ENCODE measurements at places on chromosomes 4 and X. TPM values are rescaled to one million over a fixed set of nuclear protein-coding genes. Genes with fewer than 3 reads are reported as not detected.

DNA sequence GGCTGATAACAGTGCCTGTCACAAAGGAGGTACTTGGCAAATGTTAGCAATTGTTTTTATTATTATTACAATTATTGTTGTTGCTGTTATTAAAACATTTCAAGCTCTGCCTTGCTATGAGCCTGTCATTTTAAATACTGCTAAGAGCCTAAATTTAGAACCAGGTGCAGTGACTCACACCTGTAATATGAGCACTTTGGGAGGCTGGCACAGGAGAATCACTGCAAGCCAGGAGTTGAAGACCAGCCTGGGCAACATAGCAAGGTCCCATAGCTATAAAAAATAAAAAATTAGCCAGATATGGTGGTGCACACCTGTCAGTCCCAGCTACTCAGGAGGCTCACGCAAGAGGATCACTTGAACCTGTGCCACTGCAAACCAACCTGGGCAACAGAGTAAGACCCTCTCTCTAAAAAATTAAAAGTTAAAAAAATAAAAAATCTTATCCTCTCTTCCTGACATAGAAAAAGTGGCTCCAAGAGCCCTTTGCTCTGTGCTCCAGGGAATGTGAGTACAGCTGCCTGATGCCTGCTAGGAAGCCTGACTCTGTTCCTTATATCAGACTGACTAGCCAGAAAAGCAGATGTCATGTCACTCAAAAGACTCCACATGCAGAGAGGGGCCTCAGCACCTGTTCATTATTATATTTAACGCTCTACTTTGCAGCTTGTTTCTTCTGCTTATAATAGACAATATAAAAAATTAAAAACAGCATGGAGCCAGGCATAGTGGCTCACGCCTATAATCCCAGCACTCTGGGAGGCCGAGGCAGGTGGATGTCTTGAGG lies 234.0 kb downstream of the OPHN1 start:
- H3K4me3 ChIP-seq = no peak overlapping the region
- H3K36me3 ChIP-seq = no peaks in the 10 kb centered on the region
- H3K27ac ChIP-seq = no peak overlapping the region
- no peaks in the 10 kb centered on the region for H3K4me1 ChIP-seq

- H3K27ac ChIP-seq = no peak overlapping the region
- no peaks in the 10 kb centered on the region for H3K27me3 ChIP-seq
- DNase-seq = no peak
- H3K4me3 ChIP-seq = no peak overlapping the region
- no peaks in the 10 kb centered on the region for H3K36me3 ChIP-seq
- no peaks in the 10 kb centered on the region for H3K4me1 ChIP-seq
Observed at GRCh38 chrX:129092242-129092641, 431.0 kb downstream of the SMARCA1 start.

DNA sequence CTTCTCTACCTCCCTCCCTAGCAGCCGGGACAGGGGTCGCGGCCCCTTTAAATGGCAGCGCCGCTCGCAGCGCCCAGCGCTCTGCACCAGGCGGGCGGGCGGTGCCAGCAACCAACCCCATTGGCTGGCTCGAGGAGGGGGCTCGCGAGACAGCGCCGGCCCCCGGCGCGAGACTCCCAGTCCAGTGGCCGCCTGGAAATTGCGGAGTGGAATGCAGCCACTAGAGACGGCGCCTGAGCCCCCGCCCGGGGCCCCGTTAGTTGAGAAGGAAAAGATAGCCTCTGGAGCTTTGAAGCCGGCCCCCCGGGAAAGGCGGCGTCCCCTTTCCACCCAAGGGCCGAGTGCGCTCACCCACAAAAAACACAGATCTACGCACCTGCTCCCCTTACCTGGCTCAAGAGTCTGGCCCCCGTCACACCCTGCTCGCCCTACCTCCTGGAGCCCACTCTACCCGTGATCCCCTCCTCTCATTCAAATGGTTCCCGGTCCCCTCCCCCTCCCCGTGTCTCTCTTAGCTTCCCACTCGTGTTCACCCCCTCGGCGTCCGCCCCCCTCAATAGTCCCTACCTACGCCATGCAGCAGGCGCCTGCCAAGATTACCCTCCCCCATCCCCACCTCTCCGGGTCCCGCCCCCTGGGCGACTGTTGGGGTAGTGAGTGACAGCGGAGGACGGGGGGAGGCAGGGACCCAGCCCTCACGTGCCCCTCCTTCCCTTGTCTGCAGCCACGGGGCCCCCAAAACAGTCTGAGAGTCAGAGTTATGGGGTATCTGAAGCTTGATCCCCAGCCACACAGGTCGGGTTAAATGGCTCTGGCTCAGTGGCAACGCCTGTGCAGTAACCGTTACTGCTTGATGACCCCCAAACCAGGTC lies at the start of gene ZMYM3:
ZMYM3 (minus strand) TSS at position 49 of the 872 bp plus-strand sequence. CDS start 885 bp downstream, outside the sequence.
- H3K27ac ChIP-seq = peak within 1 kb of the TSS; percentile 77
- no peaks in the 10 kb centered on the region for H3K27me3 ChIP-seq
- peak; percentile 41 for DNase-seq
- peaks cover 7% of the 10 kb centered on the region for H3K4me1 ChIP-seq
- H3K4me3 ChIP-seq = peak within 1 kb of the TSS; percentile 96

DNA sequence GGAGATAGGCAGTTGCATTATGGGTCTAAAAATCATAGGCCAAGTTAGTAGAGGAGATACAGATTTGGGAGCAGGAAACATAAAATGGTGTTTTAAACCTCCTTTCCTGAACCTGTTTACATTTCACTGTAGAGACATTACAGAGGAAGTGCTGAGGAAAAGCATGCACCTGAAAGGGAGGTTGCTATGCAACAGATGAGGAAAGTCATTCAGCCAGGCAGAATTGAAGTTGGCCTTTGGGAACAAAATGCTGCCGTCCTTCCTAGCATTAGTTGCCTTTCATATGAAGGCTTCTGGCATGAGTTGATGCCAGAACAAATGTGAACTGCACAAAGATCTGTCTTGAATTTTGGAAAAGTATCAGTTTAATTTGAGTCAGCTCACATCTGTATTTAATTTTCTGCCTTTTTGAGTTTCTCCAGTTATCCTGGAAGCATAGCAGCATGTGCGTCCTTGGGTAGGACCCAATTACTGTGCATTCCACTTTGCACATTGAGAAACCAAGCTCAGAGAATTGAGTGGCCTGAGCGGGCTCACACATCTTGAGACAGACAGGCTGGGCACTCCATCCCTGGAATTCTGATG lies 38.2 kb downstream of the MAGED1 start:
- no peak overlapping the region for H3K27ac ChIP-seq
- no peaks in the 10 kb centered on the region for H3K4me1 ChIP-seq
- no peak overlapping the region for H3K4me3 ChIP-seq
- DNase-seq = no peak
- no peaks in the 10 kb centered on the region for H3K36me3 ChIP-seq

- no peak overlapping the region for H3K4me3 ChIP-seq
- H3K4me1 ChIP-seq = no peaks in the 10 kb centered on the region
- no peaks in the 10 kb centered on the region for H3K27me3 ChIP-seq
- H3K27ac ChIP-seq = no peak overlapping the region
- no peak for DNase-seq
Observed at GRCh38 chr4:124854968-124855367, 142.4 kb upstream of the ANKRD50 start.

- no peaks in the 10 kb centered on the region for H3K27me3 ChIP-seq
- peak overlapping the region; percentile 16 for H3K4me3 ChIP-seq
- H3K36me3 ChIP-seq = no peaks in the 10 kb centered on the region
- H3K27ac ChIP-seq = no peak overlapping the region
- DNase-seq = no peak
Observed at GRCh38 chrX:68912113-68912512, 83.3 kb downstream of the EFNB1 start.

DNA sequence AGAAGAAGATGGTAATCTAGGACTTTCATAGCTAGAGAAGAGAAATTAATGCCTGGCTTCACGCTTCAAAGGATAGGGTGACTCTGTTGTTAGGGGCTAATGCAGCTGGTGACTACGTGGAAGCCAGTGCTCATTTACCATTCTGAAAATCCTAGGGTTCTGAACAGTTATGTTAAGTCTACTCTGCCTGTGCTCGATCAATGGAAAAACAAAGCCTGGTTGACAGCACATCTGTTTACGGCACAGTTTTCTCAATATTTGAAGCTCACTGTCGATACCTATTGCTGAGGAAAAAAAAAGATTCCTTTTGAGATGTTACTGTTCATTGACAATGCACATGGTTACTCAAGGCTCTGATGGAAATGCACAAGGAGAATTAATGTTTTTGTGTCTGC lies 182.6 kb upstream of the NUDT6 start:
- no peak for DNase-seq
- peaks cover 4% of the 10 kb centered on the region for H3K4me1 ChIP-seq
- no peak overlapping the region for H3K4me3 ChIP-seq

GRCh38 chr4:144189121-144189520 lies 48.6 kb upstream of the GYPA start:
- H3K4me3 ChIP-seq = no peak overlapping the region
- no peaks in the 10 kb centered on the region for H3K4me1 ChIP-seq
- H3K27me3 ChIP-seq = no peaks in the 10 kb centered on the region
- no peak overlapping the region for H3K27ac ChIP-seq
- H3K36me3 ChIP-seq = no peaks in the 10 kb centered on the region

- H3K36me3 ChIP-seq = no peaks in the 10 kb centered on the region
- no peak overlapping the region for H3K27ac ChIP-seq
- no peak for DNase-seq
- H3K27me3 ChIP-seq = no peaks in the 10 kb centered on the region
Observed at GRCh38 chrX:56503941-56504673, 59.3 kb upstream of the UBQLN2 start.

DNA sequence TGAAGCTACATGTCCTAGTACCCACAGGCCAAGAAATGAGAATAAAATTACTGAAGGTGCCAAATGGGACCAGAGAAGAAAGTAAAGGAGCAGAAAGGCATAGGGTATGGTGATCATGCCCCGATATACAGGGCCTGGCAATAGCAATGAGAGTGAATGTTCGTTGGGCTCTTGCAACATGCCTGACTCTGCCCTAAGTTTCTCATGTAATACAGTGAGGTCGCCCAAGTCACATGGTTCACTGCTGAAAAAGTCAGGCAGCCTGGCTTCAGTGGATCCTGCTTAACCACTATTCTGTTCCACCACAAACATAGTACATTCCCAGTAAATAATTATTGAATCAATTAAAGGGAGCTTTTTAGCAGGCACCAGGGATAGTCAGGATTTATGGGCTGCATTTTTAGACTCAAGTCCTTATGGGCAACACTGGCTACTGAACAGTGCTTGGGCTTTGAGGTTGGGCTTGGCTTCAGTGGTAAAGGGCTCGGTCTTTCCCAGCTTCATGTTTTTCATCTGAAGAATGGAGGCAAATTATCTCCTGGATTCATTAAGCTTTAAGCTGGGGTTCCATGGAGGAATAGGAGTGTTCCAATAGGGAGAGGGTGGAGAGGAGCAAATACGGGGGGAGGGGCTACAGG lies 67.1 kb upstream of the ZNF518B start:
- DNase-seq = no peak
- no peaks in the 10 kb centered on the region for H3K36me3 ChIP-seq
- H3K4me3 ChIP-seq = no peak overlapping the region
- no peaks in the 10 kb centered on the region for H3K27me3 ChIP-seq
- H3K4me1 ChIP-seq = no peaks in the 10 kb centered on the region
- H3K27ac ChIP-seq = no peak overlapping the region

GRCh38 chr4:105472871-105473323 lies 965 bp downstream of the PPA2 start:
- H3K4me3 ChIP-seq = peak overlapping the region; percentile 95
- peaks cover 17% of the 10 kb centered on the region for H3K4me1 ChIP-seq
- H3K27ac ChIP-seq = peak overlapping the region; percentile 98
- no peaks in the 10 kb centered on the region for H3K27me3 ChIP-seq

PDCL2 gene
- not detected for total RNA-seq

TMEM31 gene
- not detected for total RNA-seq

CPLX1 gene
- total RNA-seq = 1.2 TPM

AKAP14 gene
- not detected for total RNA-seq

GPR78 gene
- total RNA-seq = not detected

CT45A3 gene
- total RNA-seq = not detected
